SW 1271 (cell line): ENCODE measurements at places on chromosomes 5 and 9.
A peak's percentile ranks its signal among the peaks of the same experiment; 100 is the strongest.

GRCh38 chr9:38396371-38396671, 3.8 kb downstream of the ALDH1B1 start:
- DNase-seq: no peak

- no peak for DNase-seq
Observed at GRCh38 chr5:131254741-131255140, 9.1 kb upstream of the CDC42SE2 start.

DNA sequence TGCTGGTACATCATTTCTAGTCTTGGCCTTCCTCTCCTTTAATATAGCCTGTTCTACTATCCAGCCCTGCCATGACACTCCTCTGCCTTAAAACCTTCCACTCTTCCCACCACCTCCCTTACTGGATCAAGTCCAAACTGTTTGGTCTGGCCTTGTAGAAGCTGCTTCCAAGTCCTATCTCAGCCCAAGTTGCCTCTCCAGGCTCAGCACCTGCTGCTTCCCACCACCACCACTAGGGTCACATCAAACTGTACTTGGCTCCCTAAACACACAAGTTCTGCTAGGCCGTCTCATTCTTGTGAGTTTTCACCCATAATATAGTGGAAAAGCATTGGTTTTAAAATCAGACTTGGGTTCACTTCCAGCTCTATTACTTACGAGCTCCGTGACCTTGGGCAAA, 1.4 kb downstream of the NDUFA8 start:
- peak; percentile 32 for DNase-seq

DNA sequence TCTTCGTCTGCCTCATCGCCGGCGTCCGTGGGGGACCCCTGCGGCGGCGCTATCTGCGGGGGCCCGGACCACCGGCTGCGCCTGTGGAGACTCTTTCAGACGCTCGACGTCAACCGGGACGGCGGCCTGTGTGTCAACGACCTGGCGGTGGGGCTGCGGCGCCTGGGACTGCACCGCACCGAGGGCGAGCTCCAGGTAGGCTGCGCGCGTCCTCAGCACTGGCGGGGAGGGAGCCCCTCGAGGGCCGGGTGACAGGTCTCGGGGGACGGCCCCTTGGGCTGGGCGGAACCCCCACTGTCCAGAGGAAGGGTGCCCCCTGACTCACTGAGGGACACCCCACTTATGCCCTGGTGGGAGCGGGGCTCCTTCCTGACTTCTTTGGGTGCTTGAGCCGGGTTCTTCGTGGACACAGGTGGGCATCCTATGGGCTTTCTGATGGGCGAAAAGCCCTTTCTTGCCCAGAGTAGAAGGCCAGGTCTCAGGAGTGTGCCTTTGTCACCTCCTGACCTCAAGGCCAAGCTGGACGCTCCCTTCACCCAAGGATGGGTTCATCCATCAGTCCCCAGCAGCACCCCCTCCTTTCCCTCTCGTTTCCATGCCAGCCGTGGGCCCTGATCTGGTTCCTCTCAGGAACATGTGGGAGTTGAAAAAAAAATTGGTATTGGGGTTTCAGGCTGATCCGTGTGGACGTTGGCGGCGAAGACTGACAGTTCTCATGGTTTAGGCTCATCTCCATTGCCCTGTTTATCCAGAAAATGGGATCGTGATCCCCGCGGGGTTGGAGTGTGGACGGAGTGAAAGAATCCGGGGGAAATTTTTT, 564 bp downstream of the SLC25A25 start:
- no peak for DNase-seq

- DNase-seq: no peak
Observed at GRCh38 chr9:92562461-92562967, 26.7 kb upstream of the ECM2 start.

DNA sequence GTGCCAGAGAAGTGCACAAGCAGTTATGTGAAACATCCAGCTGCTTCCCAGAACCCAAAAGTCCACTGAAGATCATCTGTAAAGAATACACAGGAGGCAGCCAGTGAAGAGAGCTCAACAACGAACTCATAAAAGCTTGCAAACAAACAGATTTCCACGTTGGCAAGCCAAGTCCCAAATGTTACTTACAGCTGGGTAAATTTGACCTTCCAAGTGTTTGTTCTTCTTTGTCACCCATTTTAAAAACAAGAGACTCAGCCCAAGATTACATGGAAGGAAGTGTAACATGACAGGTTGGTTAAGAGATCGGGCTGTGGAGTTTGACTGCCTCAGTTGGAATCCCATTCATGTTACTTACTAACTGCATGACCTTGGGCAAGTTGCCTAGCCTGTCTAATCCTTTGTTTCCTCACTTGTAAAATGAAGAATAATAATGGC, 174.9 kb upstream of the PAPPA start:
- DNase-seq: no peak

DNA sequence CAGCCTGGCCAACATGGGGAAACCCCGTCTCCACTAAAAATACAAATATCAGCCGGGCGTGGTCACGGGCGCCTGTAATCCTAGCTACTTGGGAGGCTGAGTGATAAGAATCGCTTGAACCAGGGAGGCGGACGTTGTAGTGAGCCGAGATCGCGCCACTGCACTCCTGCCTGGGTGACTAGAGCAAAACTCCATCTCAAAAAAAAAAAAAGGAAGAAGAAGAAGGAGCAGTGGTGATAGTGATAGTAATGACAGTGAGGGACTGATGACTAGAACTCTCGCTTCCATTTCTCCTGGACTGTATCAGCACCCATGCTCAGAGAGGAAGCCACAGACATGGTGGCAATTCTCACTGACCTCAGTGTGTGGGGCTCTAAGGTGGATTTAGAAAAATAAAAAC, 52.6 kb upstream of the CLINT1 start:
- no peak for DNase-seq

DNA sequence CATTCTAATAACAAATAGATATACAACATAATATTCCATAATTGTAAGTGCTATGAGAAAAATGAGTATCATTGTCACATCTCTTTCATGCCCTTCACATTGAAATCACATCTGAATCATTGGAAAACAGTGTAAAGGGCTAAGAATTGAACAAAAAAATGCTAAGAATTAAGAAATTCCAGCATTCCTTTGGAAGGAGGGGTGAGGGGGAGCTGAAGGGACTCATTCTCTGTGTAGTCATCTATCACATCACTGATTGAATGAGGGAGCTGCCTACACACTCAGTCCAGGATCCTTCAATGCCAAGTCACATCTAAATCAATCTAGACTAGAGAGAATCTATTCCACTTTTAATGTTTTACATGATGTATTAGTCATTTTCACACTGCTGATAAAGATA, 286.6 kb downstream of the DTWD2 start:
- no peak for DNase-seq

DNA sequence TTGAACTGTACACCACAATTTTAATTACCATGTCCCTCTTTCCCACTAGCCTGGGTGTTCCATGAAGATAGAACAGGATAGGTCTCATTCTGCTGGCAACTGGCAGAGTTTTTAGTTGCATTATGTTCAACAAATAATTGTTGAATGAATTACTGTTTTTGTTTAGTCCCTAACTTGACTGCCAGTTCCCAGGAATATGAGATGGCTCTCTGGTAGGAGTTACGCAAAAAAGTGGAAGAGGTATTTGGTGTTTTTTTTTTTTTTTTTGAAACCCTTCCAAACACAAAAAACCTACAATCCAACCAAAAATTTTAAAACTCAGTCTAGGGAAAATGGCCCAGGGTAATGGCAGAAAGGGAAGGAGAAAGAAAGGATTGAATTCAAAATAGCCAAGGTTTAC, 153.6 kb downstream of the GNAQ start:
- DNase-seq: no peak

DNA sequence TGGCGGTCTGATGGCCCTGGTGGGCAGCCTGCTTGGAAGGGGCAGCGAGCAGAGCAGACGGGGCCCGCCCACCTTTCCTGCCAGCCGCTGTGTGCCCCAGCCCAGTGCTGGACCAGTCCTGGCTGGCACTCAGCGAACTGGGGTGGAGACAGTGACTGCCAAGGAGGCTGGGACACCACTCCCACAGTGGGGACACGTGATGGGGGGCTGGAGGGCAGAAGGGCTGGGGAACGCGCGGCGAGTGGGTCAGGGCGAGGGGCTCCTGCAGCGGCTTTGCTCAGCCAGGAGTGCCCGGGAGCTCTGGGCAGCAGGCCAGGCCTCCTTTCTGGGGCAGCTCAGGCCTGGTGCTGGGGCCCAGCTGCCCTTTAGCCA, 19.5 kb downstream of the NCS1 start:
- DNase-seq: no peak

GRCh38 chr9:28720746-28721145, 1147.5 kb upstream of the C9orf72 start:
- no peak for DNase-seq

- no peak for DNase-seq
Observed at GRCh38 chr9:3007326-3007725, 163.4 kb upstream of the PUM3 start.

DNA sequence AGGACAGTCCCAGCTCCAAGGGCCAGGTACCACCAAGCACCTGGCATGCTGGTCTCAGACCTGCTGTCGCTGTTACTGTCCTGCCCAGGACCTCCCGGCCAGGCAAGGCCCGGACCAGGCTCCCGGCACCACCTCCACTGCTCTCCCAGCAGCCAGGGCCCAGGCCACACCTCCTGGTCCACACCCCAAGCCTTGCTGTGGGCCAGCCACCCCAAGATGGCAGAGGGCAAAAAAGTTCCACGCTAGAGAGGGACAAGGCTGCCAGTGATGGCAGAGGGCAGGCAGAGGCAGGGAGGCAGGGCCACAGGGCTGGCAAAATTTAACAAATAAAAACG, 1.1 kb downstream of the DNLZ start:
- DNase-seq: no peak

DNA sequence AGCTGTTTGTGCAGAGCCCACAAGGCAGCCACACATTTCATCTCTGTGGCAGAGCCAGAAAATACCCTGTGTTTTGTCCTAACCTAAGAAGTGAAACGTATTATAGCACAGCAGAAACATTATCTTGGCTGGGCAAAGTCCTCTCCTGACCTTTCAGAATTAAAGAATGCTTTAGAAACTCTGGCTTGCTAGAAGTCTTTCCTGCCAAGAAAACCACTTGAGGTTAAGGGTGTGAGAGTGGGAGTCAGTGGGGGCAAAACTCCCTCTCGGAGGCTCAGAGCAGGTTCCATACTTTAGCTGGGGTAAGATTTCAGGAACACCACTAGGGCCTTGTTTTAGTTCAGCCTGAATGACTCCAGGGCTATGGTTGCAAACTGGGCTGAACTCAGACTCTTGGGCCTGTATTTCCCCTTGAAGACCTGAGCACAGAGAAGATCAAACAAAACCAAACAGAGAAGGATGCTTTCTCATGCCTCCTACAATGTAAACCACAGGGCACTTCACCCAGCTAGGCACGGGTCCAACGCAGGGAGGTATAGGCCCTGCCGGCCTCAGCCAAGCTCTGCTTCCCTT, 48.0 kb downstream of the ZNF366 start:
- DNase-seq: no peak

GRCh38 chr5:103571730-103572129, 9.1 kb upstream of the NUDT12 start:
- DNase-seq: no peak

GRCh38 chr5:58185801-58186200, 274.1 kb downstream of the PLK2 start:
- no peak for DNase-seq

- no peak for DNase-seq
Observed at GRCh38 chr9:6969805-6970204, 212.0 kb downstream of the KDM4C start.

DNA sequence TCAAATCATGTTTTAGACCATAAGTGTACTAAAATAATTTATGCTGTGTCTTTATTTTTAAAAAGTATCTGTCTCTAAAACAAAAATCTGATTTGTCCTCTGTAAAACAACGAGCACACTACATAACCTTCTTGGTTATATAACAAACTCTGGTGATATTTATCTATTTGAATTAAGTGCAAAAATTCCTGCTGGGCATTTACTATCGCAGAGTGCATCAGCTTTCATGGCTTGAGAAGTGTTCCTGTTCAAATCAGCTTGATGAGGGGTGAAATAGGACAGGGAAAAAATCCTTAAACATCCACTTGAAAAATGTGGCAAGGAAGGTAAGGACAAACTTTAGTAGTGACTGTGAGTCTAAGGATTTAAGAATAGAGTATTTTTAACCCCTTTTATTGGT, 65.3 kb downstream of the PRR16 start:
- DNase-seq: no peak

- DNase-seq: no peak
Observed at GRCh38 chr5:177444106-177445051, 2.2 kb upstream of the PRR7 start.

- no peak for DNase-seq
Observed at GRCh38 chr5:175922192-175922885, 45.8 kb downstream of the THOC3 start.

- DNase-seq: no peak
Observed at GRCh38 chr5:113293975-113294310, 140.8 kb downstream of the TSSK1B start.

DNA sequence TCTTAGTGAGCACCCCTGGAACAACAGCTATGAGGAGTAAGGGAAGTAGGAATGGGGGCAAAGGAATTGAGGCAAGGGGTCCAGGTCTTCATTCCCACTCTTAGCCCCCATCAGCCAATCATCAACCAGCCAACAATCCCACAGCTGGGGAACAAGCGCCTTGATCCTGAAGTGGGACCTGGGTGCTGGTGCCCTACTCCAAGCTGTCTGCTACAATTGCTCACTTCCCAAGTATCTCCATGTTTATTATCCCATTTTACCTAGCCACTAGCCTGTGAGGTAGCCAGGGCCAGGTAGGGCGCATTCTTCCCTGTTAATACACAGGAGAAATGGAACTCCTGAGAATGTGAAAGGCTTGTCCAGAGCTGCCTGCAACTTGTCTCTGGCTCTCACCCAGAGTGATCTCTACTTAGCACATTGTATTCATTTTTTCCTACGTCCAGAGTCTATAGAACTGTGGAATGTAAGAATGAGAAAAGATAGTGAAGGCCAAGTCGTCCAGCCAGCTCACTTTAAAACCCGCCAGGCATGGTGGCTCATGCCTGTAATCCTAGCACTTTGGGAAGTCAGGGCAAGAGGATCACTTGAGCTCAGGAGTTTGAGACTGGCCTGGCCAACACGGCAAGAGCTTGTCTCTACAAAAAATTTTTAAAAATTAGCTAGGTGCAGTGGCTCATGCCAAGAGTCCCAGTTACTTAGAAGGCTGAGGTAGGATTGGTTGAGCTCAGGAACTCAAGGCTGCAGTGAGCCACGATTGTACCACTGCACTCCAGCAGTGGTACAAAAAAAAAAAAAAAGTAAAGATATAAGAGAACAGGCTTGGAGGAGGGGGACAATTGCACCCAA, 6.2 kb upstream of the DNAJC18 start:
- DNase-seq: no peak

DNA sequence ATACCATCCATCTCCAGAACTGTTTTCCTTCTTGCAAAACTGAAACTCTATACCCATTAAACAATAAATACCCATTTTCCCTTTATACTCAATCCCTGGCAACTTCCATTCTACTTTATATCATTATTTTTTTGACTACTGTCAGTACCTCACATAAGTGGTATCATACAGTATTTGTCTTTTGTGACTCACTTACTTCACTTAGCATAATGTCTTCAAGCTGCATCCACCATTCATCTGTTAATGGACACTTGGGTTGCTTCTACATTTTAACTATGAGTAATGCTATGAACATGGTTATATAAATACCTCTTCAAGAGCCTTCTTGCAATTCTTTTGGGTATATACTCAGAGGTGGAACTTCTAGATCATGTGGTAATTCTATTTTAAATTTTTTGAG, 11.6 kb upstream of the TYRP1 start:
- no peak for DNase-seq

GRCh38 chr5:16345454-16345853, 120.1 kb downstream of the ZNF622 start:
- no peak for DNase-seq

GRCh38 chr5:89900346-89900745, 509.2 kb downstream of the CETN3 start:
- no peak for DNase-seq

GRCh38 chr5:23235246-23235645, 272.2 kb upstream of the PRDM9 start:
- no peak for DNase-seq
